ENCODE measurements at places on chromosomes 7 and 10.

DNA sequence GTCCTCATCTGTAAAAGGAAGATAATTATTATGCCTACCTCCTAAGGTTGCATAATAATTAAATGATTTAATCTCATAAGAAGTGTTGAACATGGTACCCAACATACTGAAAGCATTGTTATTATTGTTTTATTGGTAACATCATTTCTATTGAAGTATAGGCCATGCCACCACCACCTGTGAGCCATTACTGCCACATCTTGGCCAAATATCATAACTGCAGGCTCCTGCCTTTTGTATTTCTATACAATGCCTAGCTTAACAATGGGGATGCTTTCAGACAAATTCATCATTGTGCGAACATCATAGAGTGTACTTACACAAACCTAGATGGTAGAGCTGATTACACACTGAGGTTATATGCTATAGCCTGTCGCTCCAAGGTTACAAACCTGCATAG is 61.1 kb upstream of the NPSR1 start:
- no peak for DNase-seq

- DNase-seq, result no peak
Observed at GRCh38 chr7:134084488-134085144, 42.5 kb upstream of the LRGUK start.

GRCh38 chr10:356452-356851 is 221.2 kb downstream of the ZMYND11 start:
- no peak for DNase-seq

DNA sequence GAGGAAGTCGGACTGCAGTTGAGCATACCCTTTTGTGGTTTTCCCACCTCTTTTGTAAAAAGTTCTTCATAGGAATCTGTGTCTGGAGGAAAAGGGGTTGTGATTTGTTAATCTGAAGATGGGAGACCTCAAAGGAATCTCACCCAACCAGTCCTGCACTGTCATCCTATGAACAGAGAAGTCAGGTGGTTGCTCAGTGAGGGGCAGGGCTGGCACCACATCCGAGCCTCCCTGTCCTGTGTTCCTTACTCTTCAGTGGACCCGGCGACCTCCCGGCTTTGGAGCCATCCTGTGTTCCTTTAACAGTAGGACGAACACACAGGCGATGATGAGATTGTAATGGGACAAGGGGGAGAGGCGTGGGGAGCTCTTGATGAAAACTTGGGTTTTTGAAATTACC is 2.8 kb upstream of the MGMT start:
- DNase-seq, result no peak

DNA sequence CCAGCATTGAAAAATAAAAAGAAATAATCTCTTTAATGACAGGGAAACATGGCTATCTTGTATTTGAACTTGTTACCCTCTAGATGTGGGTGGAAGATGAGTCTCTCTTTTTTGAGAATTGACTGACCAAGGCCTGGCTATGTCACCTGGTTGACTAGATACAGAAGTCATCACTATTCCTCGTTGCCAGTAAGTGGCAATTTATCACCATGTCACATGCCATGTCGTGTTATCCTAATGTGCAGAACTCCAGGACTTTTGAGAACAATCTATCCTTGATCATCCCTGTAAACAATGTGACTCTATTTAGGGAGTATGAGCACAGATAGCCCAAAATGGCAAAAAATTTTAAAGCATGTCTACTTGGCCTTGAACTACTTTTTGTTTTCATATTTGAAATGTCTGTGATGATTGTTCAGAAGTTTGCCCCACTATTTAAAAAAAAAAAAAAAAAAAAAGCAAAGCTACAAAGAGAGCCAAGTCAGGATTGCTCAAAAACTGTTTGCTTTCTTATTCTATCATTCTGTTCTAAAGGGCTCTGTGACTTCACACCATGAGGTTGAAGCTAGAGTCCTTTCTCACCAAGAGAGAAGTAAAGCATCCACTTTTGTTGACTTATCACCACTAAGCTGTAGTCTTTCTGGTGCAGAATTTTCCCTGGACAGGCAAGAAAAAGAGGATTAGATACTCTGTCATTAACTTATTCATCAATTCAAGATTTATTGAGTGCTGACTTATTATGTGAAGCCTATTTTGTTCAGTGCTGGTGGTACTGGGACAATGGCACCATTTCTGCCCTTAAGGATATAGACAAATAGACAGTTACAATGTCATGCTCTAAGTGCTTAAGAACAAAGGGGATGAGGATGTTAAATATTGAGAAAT is 10.4 kb upstream of the WIPF3 start:
- no peak for DNase-seq

DNA sequence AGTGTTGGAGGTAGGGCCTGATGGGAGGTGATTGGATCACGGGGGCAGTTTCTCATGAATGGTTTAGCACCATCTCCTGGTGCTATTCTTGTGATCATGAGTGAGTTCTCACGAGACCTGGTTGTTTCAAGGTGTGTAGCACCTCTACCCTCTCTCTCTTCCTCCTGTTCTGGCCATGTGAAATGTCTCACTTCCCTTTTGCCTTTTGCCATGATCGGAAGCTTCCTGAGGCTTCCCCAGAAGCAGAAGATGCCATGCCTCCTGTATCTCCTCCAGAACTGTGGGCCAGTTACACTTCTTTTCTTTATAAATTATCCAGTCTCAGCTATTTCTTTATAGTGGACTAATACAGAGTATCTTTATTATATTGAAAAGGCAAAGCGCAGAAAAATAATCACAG is 90.1 kb downstream of the FAM171A1 start:
- DNase-seq, result no peak

Measured in stimulated activated CD4-positive, alpha-beta T cell treated with anti-CD3 and anti-CD28 coated beads, Interleukin-1b, Interleukin-23, amount 100 ng/mL, for 4 hours (primary cell).